ENCODE measurements at places on chromosomes 2 and 18.

- no peak for DNase-seq
Observed at GRCh38 chr18:42011053-42011452, 56.0 kb downstream of the PIK3C3 start.

GRCh38 chr2:151437630-151438029 lies 27.9 kb downstream of the RIF1 start:
- DNase-seq, result no peak

- DNase-seq, result no peak
Observed at GRCh38 chr2:127051116-127052056, 55.6 kb downstream of the BIN1 start.

- peak; percentile 84 for DNase-seq
Observed at GRCh38 chr2:240819858-240820606, at the start of gene KIF1A. KIF1A (minus strand) TSS chr2:240820219; CDS start chr2:240797752, 22,467 bp downstream.

DNA sequence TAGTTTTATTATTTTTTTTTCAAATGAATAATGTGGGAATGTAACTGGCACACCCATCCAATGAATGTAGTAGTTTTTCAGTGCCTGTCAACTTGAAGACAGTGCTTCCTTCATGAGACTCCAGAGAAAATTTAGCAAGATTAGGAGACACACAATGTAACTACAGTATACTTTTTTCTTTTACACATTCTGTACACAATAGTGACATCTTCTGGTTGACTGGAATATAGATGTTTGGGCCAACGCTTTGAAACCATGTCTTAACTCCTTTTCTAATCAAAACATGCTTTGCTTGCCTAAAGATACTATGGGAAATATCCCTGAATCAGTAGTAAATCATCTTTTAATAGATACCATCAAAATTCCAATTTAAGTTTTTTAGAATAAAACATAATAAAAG lies 229.5 kb upstream of the ZC3H15 start:
- peak; percentile 68 for DNase-seq

- no peak for DNase-seq
Observed at GRCh38 chr2:18412980-18413675, 147.3 kb downstream of the RDH14 start.

Measured in COR-L47 (cell line).